Liver (tissue), 10 donors: ENCODE measurements at places on chromosomes 4 and X. TPM values are rescaled to one million over a fixed set of nuclear protein-coding genes. Genes with fewer than 3 reads are reported as not detected.

The FLNA gene
- total RNA-seq: 152 TPM

The GAGE12J gene
- total RNA-seq: not detected

The AKAP4 gene
- total RNA-seq: not detected

The ANOS1 gene
- 0.09 TPM for total RNA-seq

The SATL1 gene
- not detected for total RNA-seq

The SORCS2 gene
- total RNA-seq: 1.3 TPM

The DUSP9 gene
- total RNA-seq: 164 TPM

The DGKK gene
- total RNA-seq: 2.9 TPM

The SHOX gene
- total RNA-seq: not detected

The GSPT2 gene
- total RNA-seq: 4.4 TPM

The FGF2 gene
- 1.4 TPM for total RNA-seq

The WDR19 gene
- 13.1 TPM for total RNA-seq

The TEX13D gene
- not detected for total RNA-seq

The GPR50 gene
- total RNA-seq: not detected

The HTN3 gene
- not detected for total RNA-seq

DNA sequence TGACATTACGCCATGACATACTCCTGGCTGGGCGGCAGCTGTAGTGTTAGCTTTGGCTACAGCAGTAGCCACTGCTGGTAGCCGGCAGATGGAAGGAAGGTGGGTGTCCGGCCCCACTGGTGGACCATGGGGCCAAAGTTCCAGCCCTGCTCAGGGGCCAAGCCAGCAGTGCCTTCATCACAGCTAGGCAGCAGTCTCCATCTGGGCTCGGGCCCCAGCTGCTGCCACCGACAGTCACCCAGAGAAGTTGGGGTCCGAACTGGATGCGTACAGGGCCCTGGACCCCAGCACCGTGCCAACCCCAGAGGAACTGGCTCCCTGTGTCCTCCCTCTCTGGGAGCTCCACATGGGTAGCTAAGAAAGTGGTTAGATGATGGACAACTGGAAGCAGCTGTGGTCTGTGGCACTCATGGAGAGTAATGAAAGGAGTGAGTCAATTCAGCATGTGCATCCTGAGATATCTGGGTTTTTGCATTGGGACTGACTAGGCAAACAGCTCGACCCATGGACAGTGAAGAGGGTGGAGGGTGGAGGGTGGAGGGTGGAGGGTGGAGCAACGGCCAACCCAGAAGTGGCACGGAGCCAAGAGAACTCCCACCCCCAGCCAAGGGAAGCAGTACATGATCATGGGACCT, 366.6 kb upstream of the GRIA3 start:
- H3K36me3 ChIP-seq: no peaks in the 10 kb centered on the region
- H3K27me3 ChIP-seq: no peaks in the 10 kb centered on the region
- no peak overlapping the region for H3K4me3 ChIP-seq
- H3K4me1 ChIP-seq: no peaks in the 10 kb centered on the region

- H3K36me3 ChIP-seq: no peaks in the 10 kb centered on the region
- peaks cover 2% of the 10 kb centered on the region for H3K4me1 ChIP-seq
- peak within 1 kb of the TSS; percentile 66 for H3K4me3 ChIP-seq
- no peaks in the 10 kb centered on the region for H3K27me3 ChIP-seq
- peak; percentile 81 for DNase-seq
These were observed at the start of gene STEEP1 for GRCh38 chrX:119565107-119565663. Gene STEEP1, minus strand, starts transcription at chrX:119565409. Its CDS starts 54 bp downstream, at chrX:119565355.

DNA sequence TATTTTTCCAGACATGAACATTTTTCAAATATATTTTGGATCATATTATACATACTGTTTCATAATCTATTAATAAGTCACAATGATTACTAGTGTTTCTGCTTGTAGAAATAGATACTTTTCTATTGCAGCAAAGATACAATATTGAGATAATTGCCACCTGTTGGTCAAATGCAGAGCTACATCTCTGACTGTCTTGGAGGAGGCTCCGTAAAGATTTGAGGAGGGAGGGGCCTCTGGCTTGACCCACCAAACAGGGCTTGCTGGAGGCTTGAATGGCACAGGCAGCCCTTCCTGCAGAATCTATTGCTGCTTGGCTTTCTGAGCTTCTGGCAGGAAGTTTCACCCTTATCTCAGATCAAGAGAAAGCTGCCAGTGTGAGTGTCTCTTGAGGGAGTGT, 99.3 kb upstream of the ARMCX2 start:
- DNase-seq: no peak
- no peaks in the 10 kb centered on the region for H3K27me3 ChIP-seq
- H3K27ac ChIP-seq: no peak overlapping the region
- H3K4me1 ChIP-seq: no peaks in the 10 kb centered on the region
- H3K4me3 ChIP-seq: no peak overlapping the region
- H3K36me3 ChIP-seq: no peaks in the 10 kb centered on the region

GRCh38 chr4:94575652-94576051, 123.9 kb downstream of the PDLIM5 start:
- peaks cover 18% of the 10 kb centered on the region for H3K36me3 ChIP-seq
- H3K27ac ChIP-seq: no peak overlapping the region
- H3K27me3 ChIP-seq: no peaks in the 10 kb centered on the region
- no peak overlapping the region for H3K4me3 ChIP-seq

GRCh38 chr4:187065806-187066205, 342.1 kb upstream of the FAT1 start:
- H3K27me3 ChIP-seq: peaks cover 2% of the 10 kb centered on the region
- no peaks in the 10 kb centered on the region for H3K36me3 ChIP-seq
- no peak overlapping the region for H3K4me3 ChIP-seq
- H3K4me1 ChIP-seq: no peaks in the 10 kb centered on the region
- no peak overlapping the region for H3K27ac ChIP-seq

DNA sequence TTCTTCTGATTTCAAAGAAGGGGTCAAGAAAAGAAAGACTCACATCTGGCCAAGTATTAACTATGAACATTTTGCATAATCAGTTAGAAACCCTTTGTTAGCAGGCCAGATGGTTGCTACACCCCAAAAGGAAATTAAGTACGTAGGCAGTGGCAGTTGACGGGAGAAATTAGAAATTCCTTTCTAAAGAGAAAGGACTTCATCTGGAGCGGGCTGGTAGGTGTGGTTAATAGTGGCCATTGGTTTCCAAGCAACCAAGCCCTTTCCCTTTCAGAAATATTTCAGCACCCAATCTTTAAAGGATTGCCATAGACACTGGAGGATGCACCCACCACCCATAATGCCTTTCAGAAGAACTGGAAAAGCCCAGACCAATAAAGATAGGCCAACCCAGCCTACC, 235.7 kb upstream of the LDB2 start:
- H3K4me3 ChIP-seq: no peak overlapping the region
- no peaks in the 10 kb centered on the region for H3K27me3 ChIP-seq
- H3K27ac ChIP-seq: no peak overlapping the region
- no peaks in the 10 kb centered on the region for H3K4me1 ChIP-seq
- DNase-seq: no peak

- H3K4me1 ChIP-seq: no peaks in the 10 kb centered on the region
- no peaks in the 10 kb centered on the region for H3K27me3 ChIP-seq
- DNase-seq: no peak
- H3K36me3 ChIP-seq: no peaks in the 10 kb centered on the region
These were observed 65.8 kb downstream of the SLIT2 start for GRCh38 chr4:20317424-20317985.

DNA sequence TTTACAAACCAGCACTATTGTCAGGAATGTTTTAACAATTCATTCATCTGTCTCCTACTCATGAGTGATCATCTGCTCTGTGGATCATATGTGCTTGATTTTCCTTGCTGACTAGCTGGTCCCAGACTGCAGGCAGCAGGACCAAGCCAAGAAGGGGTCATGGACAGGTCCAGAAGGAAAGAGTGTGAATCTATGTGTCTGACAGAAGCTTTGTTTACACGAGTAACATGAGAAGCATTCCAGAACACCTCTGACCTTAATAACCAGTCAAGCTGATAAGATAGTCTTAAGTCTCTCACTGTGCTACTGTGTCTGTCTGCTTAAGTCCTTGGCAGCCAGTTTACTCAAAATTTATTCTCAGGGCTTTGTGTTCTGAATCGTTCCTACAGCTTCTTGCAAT, 39.0 kb downstream of the GUCY1A1 start:
- H3K27me3 ChIP-seq: no peaks in the 10 kb centered on the region
- H3K27ac ChIP-seq: no peak overlapping the region

- no peak overlapping the region for H3K27ac ChIP-seq
- H3K36me3 ChIP-seq: no peaks in the 10 kb centered on the region
- H3K27me3 ChIP-seq: no peaks in the 10 kb centered on the region
- no peaks in the 10 kb centered on the region for H3K4me1 ChIP-seq
- DNase-seq: no peak
These were observed 33.1 kb downstream of the STPG2 start for GRCh38 chr4:98110214-98110613.

DNA sequence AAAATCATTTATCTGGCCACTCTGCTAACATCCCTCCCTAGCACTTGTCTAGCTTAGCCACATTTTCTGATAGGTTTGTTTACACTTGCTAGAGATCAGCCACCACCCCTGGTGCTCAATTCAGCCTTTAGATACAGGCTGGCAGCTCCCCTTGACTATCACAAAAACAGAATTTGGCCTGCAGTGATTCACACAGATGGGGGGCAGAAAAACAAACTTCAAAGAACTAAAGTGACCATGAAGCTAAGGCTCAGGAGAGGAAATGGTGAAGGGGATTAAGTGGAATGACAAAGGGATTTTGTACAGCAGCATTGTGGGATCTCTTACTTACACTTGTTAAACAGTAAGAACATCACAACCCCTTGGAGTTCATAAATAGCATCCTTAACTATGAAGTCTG, 1718.0 kb upstream of the PCDH7 start:
- H3K4me1 ChIP-seq: no peaks in the 10 kb centered on the region
- no peak for DNase-seq
- H3K27me3 ChIP-seq: no peaks in the 10 kb centered on the region
- H3K27ac ChIP-seq: no peak overlapping the region

DNA sequence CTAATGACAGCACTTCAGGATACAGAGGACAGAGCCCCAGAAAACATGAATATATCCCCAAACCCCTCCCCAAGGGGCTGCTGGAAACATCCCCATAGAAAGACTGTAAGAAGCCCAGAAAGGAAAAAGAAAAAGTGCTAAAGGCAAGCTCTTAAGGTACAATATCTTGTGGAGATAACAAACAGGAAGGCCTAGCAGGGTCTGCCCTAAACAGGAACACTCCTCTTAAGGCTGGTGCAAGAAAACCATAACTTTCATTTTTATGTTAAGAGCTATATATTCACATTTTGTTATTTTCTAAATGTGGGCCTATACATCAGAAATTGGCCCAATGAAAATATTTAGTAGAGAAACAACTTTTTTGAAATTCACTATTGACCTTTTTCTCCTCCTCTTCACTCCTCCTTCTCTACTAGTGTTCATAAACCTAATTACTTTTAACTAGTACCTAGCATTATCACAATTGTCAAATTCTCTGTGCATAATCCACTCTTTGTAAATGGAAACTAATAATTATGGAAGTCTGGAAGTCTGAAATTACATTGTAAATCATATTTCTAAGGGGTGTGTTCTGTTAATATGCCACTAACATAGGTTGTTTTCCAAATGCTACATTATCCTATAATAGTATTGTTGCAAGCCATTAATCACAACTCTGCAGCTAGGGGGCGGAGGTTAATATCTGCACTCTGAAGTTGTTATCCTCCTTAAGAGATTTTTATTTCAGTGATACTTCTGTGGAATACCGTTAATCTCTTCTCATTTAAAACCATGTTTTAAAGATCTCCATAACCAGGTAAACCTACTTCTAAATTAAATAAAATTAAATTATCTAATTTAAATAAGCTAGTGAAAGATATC, 59.8 kb downstream of the CASK start:
- H3K27me3 ChIP-seq: no peaks in the 10 kb centered on the region
- no peak overlapping the region for H3K27ac ChIP-seq
- no peaks in the 10 kb centered on the region for H3K36me3 ChIP-seq
- H3K4me1 ChIP-seq: no peaks in the 10 kb centered on the region

- no peak overlapping the region for H3K4me3 ChIP-seq
- no peaks in the 10 kb centered on the region for H3K4me1 ChIP-seq
- no peak for DNase-seq
- H3K27me3 ChIP-seq: no peaks in the 10 kb centered on the region
These were observed 62.6 kb downstream of the FRAS1 start for GRCh38 chr4:78119698-78120097.

DNA sequence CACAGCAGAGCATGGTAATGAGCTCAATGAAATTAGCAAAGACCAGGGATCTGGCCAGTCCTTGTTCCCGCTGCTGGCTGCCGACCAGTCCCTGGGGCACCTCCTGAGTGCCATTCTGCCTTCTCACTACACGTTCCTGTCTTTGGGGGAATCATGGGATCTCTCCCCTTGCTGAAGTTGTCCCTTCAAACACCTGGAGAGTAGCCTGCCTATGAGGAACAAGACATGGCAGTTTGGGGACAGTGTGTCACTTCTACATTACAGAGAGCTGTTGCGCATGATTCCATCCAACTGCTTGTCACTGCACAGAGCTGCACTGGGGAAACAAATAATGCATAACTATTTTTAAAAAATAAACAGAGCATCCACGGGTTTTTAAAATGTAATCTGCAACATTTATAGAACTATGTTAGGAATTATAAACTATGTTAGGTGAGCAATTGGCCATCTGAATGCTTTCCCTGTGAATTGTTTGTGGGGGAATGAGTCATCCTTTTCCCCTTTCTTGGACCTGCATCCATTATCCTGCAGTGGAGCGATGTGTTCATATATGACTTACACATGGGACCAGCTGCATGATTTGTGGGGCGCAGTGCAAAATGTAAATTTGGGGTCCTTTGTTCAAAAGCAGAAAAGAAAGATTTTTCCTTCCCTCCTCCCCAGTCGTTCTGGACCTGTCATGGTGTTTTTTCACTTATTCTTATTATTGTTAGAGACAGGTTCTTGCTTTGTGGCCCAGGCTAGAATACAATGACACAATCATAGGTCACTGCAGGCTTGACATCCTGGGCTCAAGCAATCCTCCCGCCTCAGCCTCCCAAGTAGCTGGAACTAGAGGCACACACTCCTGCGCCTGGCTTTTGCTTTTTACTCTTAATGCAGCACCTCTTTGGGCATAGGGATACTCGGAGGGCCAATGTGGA, 115.0 kb upstream of the TBL1X start:
- H3K4me1 ChIP-seq: peaks cover under 1% of the 10 kb centered on the region
- H3K27ac ChIP-seq: no peak overlapping the region
- H3K36me3 ChIP-seq: no peaks in the 10 kb centered on the region
- no peak overlapping the region for H3K4me3 ChIP-seq

DNA sequence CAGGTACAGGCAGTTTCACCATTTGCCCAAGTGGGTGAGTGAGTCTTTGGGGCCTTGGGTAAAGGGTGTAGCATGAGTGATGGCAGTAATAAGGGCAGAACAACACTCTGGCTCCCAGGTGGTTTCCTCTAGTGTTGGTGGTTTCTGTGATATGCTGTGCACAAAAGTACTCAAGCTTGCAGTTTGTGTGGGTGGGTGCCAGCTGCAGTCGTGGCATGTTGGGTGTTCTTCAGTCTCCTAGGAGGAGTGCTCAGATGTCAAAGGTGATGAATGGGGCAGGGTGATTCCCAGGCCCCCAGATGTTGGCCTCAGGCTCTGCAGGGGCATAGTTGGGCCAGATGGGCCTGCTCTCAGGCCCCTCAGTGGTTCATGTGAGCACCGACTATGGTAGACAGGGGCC, 166.1 kb upstream of the KLF8 start:
- H3K27ac ChIP-seq: no peak overlapping the region
- no peak overlapping the region for H3K4me3 ChIP-seq
- no peak for DNase-seq
- no peaks in the 10 kb centered on the region for H3K4me1 ChIP-seq
- no peaks in the 10 kb centered on the region for H3K36me3 ChIP-seq
